GM23338 (cell line): ENCODE measurements at places on chromosomes 5 and 9. TPM values are rescaled to one million over a fixed set of nuclear protein-coding genes. Genes with fewer than 3 reads are reported as not detected.
A peak's percentile ranks its signal among the peaks of the same experiment; 100 is the strongest.

- DNase-seq: no peak
Measured at GRCh38 chr5:78754655-78755054, 106.1 kb upstream of the LHFPL2 start.

DNA sequence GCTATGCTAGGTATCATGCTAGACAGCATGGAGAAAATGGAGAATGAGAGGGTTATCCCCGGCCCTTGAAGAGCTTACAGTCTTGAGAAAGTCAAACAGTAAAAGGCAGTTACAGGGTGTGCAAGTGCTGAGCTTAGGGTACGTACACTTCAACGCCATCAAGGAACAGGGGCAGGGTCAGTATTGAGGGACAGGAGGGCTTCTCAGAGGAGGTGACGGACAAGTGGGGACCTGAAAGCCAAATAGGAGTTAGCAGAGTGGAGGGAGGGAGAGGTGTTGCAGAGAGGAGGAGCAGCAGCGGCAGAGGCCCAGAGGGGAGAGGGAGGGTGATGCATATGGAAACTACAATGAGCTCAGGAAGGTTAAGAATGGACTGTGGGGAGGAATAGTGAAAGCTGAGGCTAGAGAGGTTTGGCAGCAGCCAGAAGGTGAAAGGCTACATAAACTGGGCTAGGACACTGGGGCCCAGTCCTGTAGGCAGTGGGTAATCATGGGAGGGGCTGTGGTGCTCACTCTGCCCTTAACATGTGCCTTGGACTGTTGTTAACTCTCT is 88.0 kb downstream of the NRG2 start:
- DNase-seq: peak; percentile 32

DNA sequence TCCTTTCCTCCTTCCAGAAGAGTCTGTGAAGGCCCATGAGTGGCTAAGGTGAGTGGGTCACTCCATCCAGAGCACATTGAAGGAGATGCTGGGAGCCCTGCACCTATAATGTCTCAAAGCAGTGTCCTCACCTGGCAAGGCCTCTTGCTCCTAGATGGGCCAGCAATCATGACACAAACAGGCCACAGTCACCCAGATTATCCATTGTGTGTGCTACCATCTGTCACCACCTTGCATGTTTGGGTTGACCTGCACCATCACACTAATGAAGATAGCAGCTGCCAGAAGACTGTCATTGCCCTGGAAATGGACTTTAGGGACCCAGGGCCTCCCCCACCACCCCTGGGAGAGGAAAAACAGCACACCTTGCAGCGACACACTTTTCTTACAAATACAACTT is 69.6 kb downstream of the GABBR2 start:
- DNase-seq: no peak

GRCh38 chr5:117496801-117497200 is 922.2 kb upstream of the SEMA6A start:
- no peak for DNase-seq

- no peak for DNase-seq
Measured at GRCh38 chr9:133101356-133102189, 19.5 kb downstream of the RALGDS start.

- no peak for DNase-seq
Measured at GRCh38 chr5:4704951-4705350, 435.2 kb upstream of the ADAMTS16 start.

GRCh38 chr9:130421154-130421801 is 23.5 kb upstream of the ASS1 start:
- no peak for DNase-seq

DNA sequence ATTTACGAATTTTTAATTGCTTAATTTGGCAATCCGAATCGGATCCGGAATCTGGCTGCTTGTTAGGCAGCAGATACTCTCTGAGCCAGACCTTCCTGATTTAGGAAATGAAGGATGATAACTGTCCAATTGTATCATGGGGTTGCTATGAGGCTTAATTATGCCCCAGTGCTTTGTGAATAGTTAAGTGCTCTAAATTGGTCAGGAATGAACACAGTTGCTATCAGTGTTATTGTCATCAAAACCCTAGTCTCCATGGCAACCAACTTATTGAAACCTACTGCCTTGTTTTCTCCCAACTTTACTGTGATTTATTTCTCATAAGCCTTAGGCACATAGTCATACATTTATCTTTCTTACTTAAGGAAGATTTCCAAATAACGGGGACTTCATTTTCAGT is 47.9 kb downstream of the MAMDC2 start:
- no peak for DNase-seq

- no peak for DNase-seq
Measured at GRCh38 chr9:37956904-37957663, 53.2 kb upstream of the SLC25A51 start.

DNA sequence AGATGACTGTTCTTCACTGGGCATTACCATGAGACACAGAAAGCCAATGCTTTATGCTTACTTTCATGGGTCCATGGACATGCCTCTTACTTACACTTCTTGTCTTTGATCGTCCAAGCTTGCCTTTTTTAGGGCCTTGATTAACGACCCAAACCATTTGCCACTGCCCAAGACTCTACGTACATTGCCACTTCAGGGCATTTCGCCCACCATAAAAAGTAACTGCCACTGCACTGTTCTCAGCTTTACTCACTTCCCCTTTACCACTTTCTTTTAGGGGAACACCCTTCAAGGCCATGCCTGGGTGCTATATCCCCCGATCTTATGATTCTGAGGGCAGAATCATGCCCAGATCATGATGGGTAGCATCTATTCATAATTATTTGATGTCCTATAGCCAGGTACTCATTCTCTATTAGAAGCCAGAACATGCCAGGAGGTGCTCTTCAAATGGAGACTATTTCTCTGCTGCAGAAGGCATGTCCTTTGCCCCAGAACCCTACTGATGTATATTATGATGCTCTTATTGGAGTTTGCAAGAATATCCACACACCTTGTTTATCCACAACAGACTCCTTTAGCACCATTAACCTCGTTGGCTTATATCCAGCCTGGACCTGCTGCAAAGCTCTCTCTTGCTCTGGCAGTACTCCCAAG is 64.1 kb upstream of the RAD23B start:
- DNase-seq: no peak

- peak; percentile 94 for DNase-seq
Measured at GRCh38 chr5:110536120-110537115, 190.1 kb downstream of the TMEM232 start.

GRCh38 chr9:95206143-95206542 is 111.4 kb downstream of the FANCC start:
- DNase-seq: no peak

GRCh38 chr5:58348996-58349728 is 110.7 kb downstream of the PLK2 start:
- no peak for DNase-seq

GRCh38 chr9:18335825-18336224 is 138.1 kb upstream of the ADAMTSL1 start:
- no peak for DNase-seq

- no peak for DNase-seq
Measured at GRCh38 chr5:79416499-79416898, 97.4 kb downstream of the HOMER1 start.

DNA sequence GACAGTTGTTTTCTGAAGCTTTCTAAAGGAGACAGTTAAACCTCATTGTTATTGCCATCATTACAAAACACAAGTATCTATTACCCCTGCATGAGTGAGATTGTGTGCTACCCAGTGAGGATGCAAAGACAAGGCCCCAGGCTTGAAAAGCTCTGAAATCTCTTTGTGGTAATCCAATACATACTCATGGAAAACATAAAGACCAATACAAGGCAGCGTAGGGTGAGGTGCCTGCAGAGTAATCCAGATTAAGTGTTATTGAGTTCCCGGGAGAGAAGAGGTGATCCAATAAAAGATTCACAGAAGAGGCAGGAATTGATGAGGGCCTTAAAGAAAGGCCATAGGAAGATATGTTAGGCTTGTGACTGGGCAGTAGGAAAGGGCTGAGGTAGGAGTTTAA is 150.1 kb downstream of the MEF2C start:
- DNase-seq: no peak

DNA sequence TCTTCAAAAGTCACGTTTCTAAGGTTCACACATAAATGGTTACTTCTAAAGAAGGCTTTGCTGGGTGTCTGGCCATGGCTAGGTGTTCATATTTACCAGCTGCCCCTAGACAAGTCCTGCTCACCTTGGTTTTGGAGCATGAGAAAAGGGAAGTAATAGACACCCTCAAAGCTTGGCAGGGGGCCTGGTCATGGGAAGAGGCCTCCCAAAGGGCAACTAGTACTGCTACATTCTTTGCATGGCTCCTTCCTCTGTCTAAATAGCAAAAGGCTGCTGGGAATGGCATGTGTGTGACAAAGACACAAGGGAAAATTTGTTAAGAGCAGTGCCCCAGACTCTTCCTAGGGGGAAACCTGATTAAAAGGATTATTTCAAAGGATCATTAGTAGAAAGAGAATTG is 93.4 kb downstream of the NRG2 start:
- peak; percentile 41 for DNase-seq

- peak; percentile 78 for DNase-seq
Measured at GRCh38 chr5:88883836-88884607, 1.0 kb upstream of the MEF2C start.

The PLAC8L1 gene
- total RNA-seq: not detected in 2 replicates

The IL33 gene
- total RNA-seq: not detected in 2 replicates

The TAS2R1 gene
- total RNA-seq: 0.31 TPM in 1 of 2 replicates, not detected in the other

The PCDHGA5 gene
- 2.9 and 3.1 TPM in 2 replicates for total RNA-seq

The PDE4D gene
- 3.3 and 4.7 TPM in 2 replicates for total RNA-seq

The ACER2 gene
- 11.6 and 14.6 TPM in 2 replicates for total RNA-seq

The SYK gene
- 5.4 and 5.8 TPM in 2 replicates for total RNA-seq

The MSMP gene
- not detected in 2 replicates for total RNA-seq

The LTC4S gene
- 1.2 and 10.1 TPM in 2 replicates for total RNA-seq

The SFXN1 gene
- total RNA-seq: 97.7 and 121 TPM in 2 replicates

The ST8SIA4 gene
- total RNA-seq: 0.28 and 1.3 TPM in 2 replicates

The ANXA2R gene
- total RNA-seq: 0.21 TPM in 1 of 2 replicates, not detected in the other

The TLE1 gene
- 125 and 132 TPM in 2 replicates for total RNA-seq
